ENCODE measurements at places on chromosomes 2 and 18.

DNA sequence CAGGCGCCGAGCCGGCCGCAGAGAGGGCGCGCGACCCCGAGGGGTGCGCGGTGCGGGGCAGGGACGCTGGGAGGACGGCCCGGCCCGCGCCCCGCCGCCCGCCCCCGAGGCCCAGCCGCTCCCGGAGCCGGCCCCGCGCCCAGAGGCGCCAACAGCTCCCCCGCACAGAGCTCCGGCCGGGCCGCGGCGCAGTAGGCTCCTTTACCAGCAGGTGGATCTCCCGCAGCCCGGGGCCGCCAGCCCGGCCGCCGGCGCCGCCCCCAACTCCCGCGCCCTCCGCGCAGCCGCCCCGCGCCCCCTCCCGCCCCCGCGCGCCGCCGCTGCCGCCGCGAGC is 258 bp downstream of the MGAT4A start:
- peak; percentile 53 for DNase-seq

- DNase-seq, result no peak
Measured at GRCh38 chr2:105236060-105236424, 5.5 kb upstream of the GPR45 start.

DNA sequence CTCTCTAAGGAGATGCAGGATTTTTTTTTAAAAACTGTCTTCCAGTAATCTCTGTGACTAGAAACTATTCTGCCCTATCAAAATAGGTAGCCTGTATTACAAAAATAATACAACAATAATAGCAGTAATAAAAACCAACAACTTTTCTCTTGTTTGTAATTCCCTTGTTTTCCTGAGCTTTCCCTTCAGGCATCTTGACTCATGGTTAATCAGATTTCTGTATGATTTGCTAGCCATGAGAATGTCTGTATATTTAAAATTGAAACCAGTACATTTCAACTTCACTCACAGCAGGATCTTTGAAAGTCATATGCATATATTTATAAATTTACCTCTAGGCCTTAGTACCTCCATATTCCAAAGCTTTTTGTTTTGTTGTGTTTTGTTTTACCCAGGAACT is 38.2 kb downstream of the SLC4A10 start:
- no peak for DNase-seq

DNA sequence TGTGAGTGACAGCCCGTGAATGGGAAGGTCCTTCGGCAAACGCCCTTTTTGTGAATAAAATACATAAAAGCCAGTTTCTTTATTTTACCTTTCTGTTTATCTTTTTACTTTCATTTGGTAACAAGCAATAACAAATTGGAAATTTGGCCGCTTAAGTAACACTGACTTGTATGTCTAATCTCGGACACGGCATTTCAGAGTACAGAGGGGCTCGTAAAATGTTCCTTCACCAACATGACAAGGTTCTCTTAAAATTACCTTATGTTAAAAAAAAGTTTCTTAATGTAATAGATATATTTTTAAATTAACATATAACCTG is 558 bp upstream of the NEMP2 start:
- no peak for DNase-seq

DNA sequence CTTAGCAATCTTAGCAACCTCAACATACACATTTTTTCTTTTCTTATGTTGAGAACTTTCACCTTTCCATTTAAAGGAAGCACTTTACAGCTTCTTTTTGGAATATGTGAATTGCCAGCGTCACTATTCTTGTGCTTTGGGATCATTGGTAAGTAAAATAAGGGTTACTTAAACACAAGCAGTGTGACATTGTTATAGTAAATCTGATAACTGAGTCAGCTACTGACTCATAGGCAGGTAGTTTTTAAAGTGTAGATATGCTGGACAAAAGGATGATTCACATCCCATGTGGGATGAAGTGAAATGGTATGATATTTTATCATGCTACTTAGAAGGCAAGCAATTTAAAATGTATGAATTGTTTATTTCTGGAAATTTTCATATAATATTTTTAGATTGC is 637.2 kb downstream of the DCDC2C start:
- no peak for DNase-seq

GRCh38 chr2:152613235-152613634 is 104.0 kb downstream of the PRPF40A start:
- DNase-seq, result no peak

DNA sequence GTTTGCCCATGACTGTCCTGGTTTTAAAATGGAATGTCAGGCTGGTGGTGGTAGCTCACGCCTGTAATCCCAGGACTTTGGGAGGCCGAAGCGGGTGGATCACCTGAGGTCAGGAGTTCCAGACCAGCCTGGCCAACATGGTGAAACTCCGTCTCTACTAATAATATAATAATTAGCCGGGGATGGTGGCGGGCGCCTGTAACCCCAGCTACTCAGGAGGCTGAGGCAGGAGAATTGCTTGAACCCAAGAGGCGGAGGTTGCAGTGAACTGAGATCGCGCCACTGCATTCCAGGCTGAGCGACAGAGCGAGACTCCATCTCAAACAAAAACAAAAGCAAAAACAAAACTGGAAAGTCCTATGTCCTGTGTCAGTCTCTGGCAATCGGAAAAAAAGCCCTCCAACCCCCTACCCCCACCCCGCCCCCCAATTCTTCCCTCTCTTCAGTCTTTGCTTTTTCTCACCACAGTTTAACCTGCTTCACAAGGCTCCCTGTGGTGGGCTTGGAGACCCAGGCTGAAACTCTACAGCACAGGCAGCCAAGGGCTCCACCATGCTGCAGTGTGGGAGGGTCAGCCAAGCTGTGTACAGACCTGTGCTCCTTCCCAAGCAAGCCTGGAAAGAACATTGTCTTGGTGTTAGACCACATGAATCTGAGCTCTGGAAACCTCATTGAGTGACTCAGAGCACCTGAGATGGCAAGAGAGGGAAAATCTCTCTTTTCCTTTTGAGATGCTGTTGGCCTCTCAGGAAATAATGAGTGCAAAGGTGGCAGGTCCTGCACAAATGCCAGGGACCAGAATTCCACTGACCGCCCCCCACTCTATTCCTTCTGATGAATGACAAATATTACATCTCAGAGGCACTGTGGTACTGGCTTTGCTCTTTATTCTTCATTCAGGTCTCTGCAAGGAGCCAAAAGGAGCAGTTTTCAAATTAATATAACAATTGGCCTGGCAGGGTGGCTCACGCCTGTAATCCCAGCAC is 16.7 kb downstream of the MYCN start:
- no peak for DNase-seq

- DNase-seq, result no peak
Measured at GRCh38 chr2:23988371-23988770, 21.5 kb upstream of the MFSD2B start.

- DNase-seq, result no peak
Measured at GRCh38 chr2:162697111-162697510, 141.5 kb downstream of the KCNH7 start.

DNA sequence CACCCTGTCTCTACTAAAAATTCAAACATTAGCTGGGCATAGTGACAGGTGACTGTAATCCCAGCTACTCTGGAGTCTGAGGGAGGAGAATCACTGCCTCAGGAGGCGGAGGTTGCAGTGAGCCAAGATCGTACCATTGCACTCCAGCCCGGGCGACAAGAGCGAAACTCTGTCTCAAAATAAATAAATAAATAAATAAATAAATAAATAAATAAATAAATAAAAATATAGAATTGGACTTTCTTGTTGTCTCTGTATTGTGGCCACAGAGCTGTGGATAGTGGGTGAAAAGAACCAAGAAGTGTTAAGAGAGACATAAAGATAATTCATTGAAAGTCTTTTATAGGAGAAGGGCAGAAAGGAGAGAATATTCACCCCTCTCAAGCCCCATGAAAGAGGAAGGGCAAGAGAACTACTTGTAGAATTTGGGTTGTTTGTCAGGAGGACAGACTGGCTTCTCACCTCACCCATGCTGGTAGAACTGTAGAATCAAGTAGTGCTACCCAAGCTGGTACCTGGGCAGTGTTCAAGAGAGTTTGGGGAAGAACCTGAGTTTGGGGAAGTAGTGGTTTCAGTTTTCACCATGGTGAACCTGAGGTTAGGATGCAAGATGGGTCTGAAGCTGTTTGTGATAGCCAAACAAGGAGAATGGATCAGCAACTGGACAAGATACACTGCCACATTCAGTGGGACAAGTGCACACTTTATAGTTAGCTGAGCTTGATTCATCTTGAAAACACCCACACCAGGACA is 256.5 kb downstream of the CD226 start:
- DNase-seq, result no peak

Data from anterior cingulate cortex (tissue), 58 donors.